ENCODE measurements at places on chromosomes 2 and 18. TPM values are rescaled to one million over a fixed set of nuclear protein-coding genes. Genes with fewer than 3 reads are reported as not detected.
A peak's percentile ranks its signal among the peaks of the same experiment; 100 is the strongest.

GRCh38 chr2:37706334-37707183 is 35.1 kb upstream of the CDC42EP3 start:
- no peak for DNase-seq

DNA sequence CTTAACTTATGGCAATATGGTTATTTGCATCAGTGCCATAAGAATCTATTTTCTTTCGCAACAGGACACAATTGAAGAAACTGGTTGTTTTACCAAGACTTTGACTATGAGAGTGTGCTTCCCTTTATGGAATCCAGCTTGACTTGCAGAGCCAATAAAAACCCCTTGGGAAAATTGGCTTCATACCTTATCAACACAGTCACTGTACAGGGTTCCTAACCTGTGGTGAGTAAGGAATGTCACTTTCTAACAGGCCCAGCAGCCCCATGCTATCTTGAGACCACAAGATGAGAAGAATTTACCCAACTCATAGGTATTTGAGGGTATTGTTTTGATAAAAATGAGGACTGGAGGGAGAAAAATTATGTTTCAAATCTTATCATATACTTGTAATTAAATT is 418.5 kb upstream of the MAP2 start:
- no peak for DNase-seq

- no peak for DNase-seq
Observed at GRCh38 chr18:44186001-44186400, 494.7 kb upstream of the SETBP1 start.

TMEM17 gene
- not detected for total RNA-seq

POU3F3 gene
- not detected for total RNA-seq

DLGAP1 gene
- 3.9 TPM for total RNA-seq

DNA sequence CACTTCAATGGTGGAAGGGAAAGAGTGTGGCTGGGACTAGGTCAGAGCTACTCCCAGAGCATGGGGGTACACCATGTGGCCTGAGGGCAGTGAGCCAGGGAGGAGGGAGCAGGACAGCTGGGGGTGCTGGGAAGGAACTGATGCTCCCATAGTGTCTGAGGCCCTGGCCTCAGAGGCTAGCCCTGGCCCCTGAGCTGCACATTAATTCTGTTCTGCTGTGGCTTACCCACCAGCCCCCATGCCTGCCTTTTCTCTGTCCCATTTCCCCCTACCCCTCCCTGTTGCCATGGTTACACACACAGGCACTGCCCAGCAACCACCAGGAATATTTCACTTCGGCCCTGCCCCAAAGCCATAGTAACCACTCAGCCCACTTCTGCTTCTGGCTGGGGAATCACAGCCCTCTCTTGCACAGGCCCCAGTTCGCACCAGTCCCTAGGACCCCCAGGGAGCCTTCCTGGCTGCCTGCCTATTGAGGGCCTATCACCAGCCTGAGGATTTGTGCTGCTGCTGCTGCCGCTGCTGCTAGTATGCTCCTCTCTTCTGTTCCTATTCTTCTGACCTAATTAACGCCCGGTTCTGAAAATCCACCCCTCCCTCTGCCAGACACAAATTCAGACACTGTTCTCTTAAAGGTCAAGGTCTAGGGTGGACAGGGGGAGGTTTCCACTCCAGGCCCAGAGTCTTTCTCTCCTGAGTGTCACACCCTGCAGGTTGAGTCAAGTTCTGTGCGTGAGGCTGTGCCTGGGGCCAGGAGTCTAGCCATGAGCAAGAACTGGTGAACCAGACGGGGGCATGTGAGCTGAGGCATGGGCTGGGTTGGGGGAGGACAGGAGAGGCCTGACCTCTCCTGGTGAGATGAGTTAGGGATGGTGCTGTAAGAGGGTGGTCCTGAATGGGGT is 87.1 kb upstream of the MCFD2 start:
- no peak for DNase-seq

ATF2 gene
- 52.2 TPM for total RNA-seq

GRCh38 chr2:239161711-239162140 is 239.1 kb downstream of the HDAC4 start:
- peak; percentile 2 for DNase-seq

DNA sequence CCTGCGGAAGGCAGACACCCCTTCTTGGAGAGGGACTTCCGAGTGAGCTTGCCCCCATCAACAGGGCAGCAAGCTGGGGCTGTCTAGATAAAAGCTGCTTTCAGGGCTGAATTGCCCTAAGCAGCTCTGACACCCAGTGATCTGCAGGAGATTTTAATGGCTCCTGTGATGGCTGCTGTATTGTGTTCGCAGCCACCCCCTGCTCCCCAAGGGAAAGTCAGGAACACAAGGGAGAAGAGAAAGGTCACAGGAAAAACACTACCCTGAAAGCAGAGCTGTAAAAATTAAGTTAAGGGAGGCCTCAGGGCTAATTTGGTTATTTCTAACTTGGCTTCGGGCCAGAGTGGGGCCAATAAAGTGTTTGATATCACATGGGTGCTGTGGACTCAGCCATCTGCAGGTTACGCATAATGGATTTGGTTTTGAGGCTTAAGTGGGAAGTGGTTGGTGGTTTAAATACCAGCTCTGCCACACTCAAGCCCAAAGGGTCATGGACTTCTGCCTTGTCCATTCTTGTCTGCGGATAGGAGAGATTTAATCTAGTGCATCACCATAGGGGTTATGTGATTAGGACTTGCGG is 147.6 kb downstream of the CLIP4 start:
- no peak for DNase-seq

GRCh38 chr2:204776781-204777559 is 231.7 kb downstream of the PARD3B start:
- no peak for DNase-seq

CROCC2 gene
- total RNA-seq, result not detected

- no peak for DNase-seq
Observed at GRCh38 chr2:237952851-237953250, 14.0 kb upstream of the UBE2F start.

TSHZ1 gene
- 17.5 TPM for total RNA-seq

DNA sequence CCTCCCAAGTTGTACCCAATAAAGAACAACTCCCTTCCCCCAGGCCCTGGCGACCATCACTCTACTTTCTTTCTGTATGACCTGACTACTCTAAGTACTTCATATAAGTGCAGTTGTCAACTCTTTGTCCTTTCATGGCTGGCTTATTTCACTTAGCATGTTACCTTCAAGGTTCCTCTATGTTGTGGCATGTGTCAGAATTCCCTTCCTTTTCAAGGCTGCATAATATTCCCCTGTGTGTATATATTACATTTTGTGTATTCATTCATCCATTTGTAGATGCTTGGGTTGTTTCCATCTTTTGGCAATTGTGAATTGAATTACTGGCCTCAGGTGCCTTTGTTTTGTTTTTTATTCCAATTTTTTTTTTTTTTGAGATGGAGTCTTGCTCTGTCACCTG is 181.9 kb upstream of the RAB12 start:
- DNase-seq, result no peak

RNMT gene
- total RNA-seq, result 115 TPM

VIL1 gene
- 0.32 TPM for total RNA-seq

- no peak for DNase-seq
Observed at GRCh38 chr18:75526038-75526437, 98.5 kb upstream of the SMIM21 start.

TNP1 gene
- total RNA-seq, result not detected

GRCh38 chr2:2694746-2695145 is 363.7 kb upstream of the MYT1L start:
- DNase-seq, result no peak

DNA sequence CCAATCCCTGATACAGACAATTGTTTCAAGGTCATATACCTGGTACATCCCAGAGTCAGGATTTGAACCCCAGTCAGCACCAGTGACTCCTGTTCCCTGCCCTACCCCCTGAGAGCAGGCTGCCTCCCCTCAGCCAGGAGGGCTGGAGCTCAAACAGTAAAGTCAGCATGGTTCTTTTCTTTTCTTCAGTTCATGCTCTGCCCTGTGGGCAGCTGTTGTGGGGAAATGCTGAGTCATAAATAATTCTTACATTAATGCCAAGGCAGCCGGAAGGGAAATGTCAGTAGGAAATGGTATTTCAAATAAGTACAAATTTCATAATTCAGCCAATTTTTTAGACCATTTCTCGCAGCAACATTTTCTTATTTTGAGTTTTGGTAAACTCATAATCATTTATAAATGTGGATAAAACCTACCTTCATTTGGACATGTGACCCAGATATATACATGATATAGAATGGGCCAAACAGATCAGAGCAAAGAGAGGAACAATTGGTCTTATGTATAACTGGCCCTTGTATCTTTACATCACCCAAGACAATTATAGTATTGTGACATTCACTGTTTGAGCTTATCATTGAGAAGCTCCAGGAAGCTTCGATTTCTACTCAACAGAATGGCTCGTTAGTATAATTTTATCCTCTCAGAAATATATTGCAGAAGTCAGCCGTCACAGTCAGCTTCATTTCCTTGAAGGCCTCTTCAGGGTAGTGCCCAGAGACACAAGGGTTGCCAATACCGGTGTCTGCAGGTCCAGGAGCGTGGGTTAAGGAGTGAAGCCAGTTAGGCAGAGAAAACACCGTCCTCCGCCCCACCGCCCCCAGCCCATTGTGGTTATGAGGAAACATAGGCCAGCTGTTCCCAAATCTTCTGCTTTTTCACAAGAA is 28.0 kb upstream of the SCYGR1 start:
- DNase-seq, result no peak

GRCh38 chr2:201971531-201972228 is 62.0 kb upstream of the FZD7 start:
- no peak for DNase-seq

DNA sequence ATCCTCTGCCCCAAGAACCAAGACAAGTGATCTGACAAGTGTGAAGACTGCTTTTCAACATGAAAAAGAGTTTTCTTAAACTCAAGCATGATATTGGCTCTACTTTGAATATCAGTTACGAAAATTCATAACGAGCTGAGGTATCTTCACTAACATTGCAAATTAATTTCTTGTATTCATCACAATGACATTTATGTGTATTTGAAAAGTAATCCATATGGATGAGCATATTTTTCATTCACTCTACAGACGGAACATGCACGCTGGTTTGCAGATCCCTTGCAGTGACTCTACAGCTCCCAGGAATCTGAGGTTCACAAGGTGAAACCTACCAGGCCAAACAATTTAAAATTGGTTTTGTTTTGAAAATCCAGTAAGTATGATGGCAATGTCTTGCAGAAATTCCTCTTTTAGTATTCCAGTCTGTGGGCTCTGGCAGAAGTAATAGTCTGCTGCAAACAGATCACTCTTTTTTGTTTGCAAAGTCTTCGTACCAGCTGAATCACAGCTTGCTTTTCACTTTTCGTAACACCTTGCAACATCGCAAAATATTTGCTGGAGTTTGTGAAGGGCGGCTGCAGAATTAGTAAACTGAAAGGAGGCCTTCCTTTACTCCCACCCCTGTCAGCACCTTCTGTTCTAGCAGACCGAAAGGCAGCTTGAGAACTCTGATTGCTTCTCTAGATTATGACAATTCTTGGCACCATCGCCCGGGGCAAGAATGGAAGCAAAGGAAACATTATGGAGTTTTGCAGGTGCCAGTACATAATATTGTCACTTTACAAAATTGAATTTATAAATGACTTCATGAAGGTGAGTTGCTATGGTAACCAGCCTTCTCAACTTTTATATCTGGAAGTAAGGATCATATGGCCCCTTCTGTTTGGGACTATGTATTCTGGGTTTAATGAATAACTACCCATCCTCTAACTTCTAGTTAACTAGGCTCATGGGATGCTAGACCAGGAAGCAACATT is 168.7 kb downstream of the TMEM247 start:
- DNase-seq, result no peak

MDH1B gene
- total RNA-seq, result not detected

- no peak for DNase-seq
Observed at GRCh38 chr18:23669202-23669766, 6.6 kb upstream of the ANKRD29 start.

DNA sequence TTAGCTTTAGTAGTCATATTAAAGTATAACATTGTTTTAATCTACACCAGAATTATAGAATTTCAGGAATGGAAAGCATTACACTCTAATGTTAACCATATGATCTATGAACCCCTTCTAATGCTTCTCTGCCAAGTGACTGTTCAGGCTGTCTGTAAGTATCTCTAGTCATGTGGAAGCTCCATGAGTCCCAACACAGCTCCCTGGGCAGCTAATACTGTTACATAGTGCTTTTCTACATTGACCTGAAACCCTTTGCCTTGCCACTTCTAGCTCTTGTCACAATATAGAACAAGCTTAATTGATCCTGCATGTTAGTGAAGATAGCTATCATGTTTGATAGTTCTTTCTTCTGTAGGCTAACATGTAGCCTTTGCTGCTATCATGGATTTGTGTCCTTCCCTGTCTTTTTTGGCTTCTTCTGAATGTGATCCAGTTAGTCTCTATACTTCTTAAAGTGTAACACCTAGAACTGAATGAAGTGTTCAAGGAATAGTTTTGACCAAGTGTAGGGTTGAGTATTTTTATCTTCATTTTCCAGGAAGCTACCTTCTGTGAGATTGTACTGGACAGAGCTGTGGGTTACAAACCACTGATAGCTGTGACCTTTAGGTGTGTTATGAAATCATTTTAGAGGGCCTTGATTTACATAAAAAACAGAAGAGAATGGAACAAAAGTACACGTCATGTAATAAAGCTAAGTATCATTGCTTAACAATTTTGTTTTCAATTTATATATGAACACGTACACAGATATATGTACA is 23.7 kb downstream of the BABAM2 start:
- DNase-seq, result no peak

DNA sequence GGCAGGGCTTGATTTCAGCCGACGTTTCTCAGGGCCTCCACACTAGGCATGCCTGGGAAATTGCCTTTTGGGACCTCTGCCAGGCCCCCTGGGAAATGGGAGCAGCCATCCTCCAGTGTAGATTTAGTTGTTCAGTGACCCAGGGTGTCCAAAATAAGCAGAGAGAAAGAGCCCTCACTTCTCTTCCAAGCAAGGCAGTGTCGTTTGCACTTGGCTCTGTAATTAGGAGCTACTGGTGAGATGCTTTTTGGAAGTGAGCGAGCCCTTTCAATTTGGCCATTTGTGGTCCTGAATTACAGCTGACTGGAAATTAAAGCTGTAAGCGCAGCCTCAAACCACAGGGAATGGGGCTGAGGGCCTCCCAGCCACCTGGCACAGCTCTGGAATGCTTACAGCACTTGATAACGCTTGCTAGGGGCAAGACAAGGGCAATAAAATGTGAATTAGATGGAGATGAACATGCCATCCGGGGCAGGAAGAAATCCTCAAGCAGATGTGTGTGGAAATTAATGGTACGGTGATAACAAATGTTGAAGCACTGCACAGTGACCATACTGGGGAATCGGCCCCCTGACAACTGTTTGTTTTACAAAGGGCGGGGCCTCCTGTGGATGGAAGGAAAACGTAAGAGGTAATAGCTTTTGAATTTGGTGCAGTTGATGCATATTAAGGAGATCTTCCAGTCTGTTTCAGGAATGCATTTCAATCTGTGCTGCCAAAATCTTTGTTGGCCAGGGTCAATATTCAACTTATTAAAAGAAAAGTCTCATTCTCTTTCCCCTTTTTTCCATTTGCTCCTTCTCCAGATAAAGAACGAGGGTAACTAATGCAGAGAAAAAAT is 173.1 kb downstream of the UXS1 start:
- no peak for DNase-seq

- DNase-seq, result no peak
Observed at GRCh38 chr18:25313268-25313667, 38.7 kb downstream of the ZNF521 start.

POTEC gene
- total RNA-seq, result not detected

- no peak for DNase-seq
Observed at GRCh38 chr2:75491129-75491753, 69.5 kb downstream of the EVA1A start.

IL36G gene
- total RNA-seq, result not detected
